ENCODE measurements at places on chromosomes 5 and 9.

- DNase-seq = no peak
Observed at GRCh38 chr5:63961598-63962161, 565 bp downstream of the HTR1A start.

- DNase-seq = no peak
Observed at GRCh38 chr9:128554155-128554862, 1.9 kb downstream of the SPTAN1 start.

DNA sequence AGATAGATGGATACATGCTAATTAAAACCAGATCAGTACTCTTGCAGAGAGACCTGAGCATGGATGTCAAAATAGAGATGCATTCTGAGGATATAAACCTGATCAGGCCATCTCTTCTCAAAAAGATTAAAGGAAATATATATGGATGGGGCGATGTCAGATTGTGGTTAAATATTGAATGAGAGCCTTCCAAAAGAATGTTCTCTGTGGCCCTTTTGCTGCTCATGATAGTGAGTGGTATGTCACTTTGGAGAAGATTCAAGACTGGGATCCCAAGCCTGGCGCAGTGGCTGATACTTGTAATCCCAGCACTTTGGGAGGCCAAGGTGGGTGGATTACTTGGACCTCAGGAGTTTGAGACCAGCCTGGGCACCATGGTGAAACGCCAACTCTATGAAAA lies 20.5 kb downstream of the ZNF131 start:
- no peak for DNase-seq

GRCh38 chr9:112007575-112008240 lies 111.1 kb downstream of the UGCG start:
- DNase-seq = no peak

- DNase-seq = no peak
Observed at GRCh38 chr5:149930043-149930748, 14.4 kb downstream of the PDE6A start.

DNA sequence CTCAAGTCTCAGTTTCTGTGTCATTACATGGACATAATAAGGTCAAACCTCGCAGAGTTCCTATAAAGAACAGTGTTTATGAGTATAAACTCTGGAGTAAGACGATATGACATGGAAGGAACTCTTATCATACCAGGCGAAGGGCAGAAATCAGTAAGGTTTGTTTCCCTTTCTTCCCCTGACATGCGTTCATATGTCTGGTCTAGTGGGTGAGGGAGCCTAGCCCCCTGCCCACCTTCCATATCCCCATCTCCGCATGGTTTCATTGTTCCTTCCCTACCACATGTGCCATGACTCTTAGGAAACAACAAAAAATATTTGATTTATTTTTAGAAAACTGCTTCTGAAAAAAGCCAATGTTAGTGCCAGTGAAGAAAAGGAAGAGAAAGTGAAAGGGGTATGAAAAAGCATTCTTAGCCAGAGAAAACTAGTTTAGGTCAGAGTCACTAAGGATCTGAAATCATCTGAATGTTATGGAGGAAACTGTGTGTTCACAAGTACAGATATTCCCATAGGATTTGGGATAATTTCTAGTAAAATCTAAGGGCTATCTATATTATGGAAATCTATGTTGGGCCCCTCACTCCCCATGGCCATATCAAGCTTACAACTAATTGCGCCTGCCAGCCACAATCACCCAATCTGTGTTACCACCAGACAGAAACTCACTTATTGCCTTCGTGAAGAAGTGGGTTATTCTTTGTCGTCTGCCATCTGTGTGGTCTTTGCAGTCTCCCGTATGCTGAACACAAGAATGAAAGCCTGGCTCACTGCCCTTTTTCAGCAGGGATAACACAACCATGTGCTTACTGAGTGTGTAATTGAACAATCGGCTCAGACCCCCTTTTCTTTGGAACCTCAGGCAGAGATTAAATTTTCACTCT lies 19.9 kb upstream of the HMHB1 start:
- no peak for DNase-seq

DNA sequence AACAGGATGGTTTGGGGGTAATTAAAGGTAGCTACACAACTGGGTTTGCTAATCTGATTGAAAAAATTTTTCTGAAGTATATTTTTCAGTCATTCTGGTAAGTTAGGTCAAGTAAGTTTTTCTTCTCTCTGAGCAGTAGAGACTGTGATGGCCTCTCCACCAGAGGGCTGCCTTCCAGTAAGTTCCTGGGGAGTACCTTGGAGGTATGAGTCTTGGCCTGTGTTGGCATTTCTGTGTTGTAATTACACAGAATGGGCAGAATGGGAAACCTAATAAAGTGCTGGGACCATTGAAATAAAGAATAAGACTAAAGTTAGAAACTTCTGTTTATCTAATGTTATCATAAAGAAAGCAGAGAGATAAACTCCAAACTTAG lies 430.8 kb downstream of the ARHGEF28 start:
- DNase-seq = no peak

GRCh38 chr9:4849369-4849768 lies 56.6 kb downstream of the RCL1 start:
- no peak for DNase-seq

- DNase-seq = no peak
Observed at GRCh38 chr5:68088302-68088701, 127.3 kb upstream of the PIK3R1 start.

DNA sequence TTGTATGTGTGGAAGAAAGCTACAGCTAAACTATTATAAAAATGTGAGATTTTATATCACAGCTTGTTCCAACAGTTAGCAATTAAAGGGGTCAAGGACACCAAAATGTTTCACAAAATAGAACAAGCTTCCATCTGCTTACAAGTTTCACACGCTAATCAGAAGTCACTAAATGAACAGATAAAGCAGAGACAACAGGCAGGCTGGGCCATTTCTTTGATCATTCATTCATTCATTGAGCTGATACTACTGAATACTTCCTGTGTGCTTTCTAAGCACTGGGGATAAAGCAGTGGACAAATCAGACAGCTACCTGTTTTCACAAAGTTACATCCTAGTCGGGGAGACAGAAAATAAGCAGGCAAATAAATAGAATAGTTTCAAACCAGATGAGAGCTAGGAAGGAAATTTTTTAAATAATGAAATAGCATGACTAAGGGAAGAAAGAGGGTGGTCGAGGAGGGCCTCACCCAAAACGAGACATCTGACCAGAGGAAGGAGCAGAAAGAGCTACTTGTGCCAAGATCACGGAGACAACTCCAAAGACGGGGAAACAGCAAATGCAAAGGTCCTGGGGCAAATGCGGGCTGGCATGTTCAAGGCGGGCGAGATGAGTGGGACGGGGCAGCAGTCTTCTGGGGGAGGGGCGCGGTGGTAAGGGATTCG lies 1.2 kb downstream of the MAPK9 start:
- DNase-seq = no peak

DNA sequence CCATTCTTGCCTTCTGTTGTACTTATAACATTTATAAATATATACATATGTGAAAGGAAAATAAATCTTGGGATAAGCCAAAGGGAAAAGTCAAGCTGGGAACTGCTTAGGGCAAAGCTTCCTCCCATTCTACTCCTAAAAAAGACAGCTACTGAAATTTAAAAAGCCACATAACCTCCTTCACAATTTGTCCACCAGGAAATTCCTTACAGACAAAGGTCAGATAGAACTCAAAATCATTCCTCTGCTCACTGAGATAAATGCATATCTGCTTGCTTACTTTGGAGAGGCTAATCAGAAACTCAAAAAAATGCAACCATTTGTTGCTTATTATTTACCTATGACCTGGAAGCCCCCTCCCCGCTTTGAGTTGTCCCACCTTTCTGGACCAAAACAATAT lies 112.5 kb downstream of the CEMIP2 start:
- no peak for DNase-seq

All from thymus (tissue), 14 donors.